ENCODE measurements at places on chromosomes 7 and 10. TPM values are rescaled to one million over a fixed set of nuclear protein-coding genes. Genes with fewer than 3 reads are reported as not detected.
A peak's percentile ranks its signal among the peaks of the same experiment; 100 is the strongest.

- no peak for DNase-seq
Measured at GRCh38 chr10:78616125-78616695, 452.6 kb upstream of the ZMIZ1 start.

DNA sequence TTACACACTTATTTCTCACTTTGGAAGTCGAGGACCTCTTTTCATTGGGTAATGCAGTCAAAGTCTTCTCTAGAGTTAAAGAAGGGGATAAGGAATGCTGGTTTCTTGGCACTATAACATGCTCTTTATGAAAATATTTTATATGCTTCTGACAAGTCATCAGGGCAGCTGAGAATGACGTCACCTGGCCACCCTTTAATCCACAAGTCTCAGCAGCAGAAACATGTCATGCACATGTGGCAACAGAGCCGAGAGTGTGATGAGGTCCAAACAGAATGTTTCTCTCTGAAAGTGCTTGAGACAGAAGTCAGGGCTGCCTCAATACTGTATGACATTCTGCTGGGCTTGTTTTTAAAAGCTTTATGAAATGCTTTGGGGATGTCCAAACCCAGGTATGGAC is 63.5 kb upstream of the C10orf90 start:
- DNase-seq = no peak

DNA sequence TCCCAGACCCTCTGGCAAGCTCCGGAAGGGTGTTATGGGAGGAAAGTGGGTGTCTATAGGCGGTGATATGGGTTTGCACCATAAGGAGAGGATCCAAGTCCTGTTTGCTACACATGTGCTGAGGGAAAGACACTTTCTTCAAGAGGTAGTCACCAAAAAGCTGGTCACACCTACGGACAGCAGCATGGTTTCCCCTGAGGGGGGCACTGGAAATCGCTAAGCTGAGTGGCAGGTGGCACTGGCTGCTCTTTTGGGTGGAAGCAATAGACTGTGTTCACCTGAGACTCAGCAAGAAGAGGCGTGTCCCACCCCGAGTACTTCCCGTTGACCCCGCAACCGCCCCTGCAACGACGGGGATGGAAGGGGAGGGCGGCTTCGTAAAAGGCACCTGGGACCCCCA is 1.8 kb upstream of the FOXI2 start:
- no peak for DNase-seq

DNA sequence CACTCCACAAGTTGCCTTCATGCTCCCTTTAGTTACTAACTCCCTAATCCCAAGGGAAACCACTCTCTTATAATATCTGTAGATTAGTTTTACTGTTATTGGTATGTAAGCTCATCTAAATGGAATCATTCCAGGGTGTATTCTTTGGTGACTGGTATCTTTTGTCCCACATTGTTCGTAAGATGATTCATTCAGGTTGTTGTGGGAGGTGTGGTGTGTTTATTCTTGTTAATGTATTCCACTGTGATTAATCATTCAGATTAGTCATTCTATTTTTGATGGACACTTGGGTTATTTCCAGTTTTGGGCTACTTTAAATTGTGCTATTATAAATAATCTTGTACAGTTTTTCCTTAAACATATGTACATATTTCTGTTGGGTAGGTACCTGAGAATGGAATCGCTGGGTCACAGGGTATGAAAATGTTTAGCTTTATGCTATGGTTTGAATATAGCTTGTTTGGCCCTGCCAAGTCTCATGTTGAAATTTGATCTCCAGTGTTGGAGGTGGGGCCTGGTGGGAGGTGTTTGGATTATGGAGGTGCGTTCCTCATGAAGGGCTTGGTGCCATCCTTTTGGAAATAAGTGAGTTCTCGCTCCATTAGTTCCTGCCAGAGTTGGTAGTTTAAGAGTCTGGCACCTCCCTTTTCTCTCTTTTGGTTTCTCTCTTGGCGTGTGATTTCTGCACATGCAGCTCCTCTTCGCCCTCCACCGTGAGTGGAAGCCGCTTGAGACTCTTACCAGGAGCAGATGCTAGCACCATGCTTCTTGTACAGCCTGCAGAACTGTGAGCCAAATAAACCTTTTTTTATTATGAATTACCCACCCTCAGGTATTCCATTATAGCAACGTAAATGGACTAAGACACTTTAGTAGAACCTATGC is 13.8 kb downstream of the BTRC start:
- DNase-seq = peak; percentile 21

DNA sequence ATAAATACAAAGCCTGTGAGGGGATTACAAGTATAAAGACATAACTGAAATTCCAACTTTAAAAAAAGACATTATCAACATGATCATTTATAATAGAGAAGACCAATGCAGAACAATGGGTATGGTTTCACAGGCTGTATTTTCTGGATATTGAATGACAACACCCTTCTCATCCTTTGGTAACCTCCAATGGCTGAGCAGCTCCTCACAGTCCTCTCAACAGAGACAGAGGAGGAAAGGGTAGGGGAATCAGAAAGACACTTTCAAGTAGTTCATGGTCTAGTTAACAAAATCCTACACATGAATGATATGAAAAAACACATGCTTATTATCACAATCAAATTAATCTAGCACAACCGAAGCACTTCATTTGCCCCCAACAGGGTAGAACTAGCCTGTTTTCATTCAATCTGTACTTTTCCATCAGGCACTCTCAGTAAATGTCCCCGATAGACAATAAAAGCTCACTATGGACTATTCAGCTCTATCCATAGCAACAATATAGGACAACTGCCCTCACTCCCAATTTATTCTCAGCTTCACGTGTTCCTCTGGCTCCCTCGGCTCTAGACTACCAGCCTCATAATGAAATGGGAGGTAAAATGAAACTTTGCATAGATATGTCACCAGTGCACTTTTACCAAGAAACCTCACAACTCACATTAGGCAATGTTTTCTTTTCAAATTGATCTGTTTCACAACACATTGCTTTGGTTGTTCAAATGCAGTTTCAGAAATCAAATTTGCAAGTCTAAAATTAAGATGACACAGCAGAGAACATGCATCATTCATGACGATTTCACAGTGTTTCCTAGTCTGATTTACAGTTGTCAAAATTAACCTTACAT is 211.4 kb downstream of the THSD7A start:
- DNase-seq = no peak

The EPDR1 gene
- 1.1 TPM for total RNA-seq

- no peak for DNase-seq
Measured at GRCh38 chr10:132468216-132468615, 69.4 kb upstream of the INPP5A start.

The KCND2 gene
- 0.11 TPM for total RNA-seq

The HOXA3 gene
- 7.2 TPM for total RNA-seq

The WDR11 gene
- 37.7 TPM for total RNA-seq

DNA sequence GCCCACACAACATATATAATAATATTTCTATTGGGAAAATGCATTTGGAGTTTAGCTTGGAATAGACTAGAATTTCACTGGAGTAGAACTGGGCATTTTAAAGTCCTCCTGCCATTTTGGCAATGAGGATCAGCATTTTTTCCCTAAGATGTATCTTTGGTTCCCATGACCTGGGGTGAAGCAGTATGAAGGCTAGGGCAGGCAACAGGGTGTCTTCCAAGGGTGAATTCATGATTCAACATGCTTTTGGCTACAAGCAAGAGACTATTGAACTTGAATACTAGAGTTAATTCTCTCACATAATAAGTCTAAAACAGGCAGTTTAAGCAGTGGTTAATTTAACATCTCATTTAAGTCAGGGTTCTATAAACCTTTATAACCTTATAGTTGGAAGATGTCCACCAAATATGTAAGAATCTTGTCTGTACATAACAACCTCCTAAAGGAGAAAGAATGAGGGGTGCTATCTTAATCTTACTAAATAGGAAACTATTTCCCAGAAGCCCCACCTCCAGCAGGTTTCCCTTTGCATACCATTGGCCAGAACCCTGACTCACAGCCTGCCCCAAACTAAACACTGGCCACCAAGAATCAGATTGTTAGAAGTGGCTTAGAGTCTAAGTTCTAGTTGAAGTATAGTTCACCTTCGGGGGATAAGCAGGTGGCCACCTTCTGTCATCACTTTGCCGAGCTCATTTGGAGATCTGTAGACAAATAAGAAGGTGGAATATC is 96.0 kb upstream of the PRPS1L1 start:
- no peak for DNase-seq

- DNase-seq = peak; percentile 54
Measured at GRCh38 chr10:19817231-19817933, 1.1 kb downstream of the PLXDC2 start.

The NPTX2 gene
- 4.2 TPM for total RNA-seq

The SKIDA1 gene
- 0.38 TPM for total RNA-seq

The AGAP4 gene
- 15.1 TPM for total RNA-seq

DNA sequence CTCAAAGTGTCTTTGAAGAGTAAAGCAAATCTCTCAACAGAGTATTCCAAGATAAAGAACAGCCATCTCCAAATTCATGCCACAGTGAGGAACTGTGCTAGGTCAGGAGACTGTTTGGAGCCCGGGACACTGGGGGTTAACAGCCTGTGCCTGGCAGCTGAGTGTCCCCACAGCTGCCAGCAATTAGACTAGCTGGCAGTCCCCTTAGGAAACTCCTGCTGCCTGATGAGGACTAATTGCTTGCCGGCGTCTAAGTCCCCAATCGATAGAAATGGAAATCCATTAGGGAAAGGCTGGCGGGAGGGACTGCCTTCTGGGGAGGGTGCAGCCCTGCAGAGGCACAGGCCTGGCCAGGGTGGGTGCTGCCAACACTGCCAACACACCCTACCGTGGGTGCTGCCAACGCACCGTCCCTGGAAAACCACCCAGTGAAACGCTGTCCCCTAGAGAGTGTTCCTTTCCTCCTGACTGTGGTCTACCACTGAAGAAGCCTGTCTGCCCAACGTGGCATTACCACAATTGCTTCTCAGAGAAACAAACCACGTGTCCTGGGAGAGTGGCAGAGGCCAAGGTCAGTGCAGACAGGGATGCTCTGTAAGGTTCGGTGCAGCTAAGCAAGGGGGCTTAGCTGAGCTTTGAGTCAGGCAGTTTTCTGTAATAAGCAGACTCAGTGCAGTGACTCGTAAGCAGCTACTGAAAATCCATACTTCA is 60.8 kb downstream of the XRCC2 start:
- DNase-seq = peak; percentile 72

The GIMAP5 gene
- 16.8 TPM for total RNA-seq

- no peak for DNase-seq
Measured at GRCh38 chr10:132904181-132904813, 38.1 kb downstream of the CFAP46 start.

DNA sequence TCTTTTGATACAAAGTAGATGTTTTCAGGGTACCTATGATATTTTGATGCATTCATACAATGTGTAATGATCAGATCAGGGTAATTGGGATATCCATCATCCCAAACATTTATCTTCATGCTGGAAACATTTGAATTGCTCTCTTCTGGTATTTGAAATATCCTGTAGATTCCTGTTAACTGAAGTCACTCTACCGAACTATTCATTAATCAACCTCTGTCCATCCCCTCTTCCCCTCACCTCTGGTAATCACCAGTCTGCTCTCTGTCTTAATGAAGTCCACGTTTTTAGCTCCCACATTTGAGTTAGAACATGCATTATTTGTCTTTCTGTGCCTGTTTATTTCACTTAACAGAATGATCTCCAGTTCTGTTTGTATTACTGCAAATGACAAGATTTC is 11.3 kb downstream of the MTG1 start:
- no peak for DNase-seq

DNA sequence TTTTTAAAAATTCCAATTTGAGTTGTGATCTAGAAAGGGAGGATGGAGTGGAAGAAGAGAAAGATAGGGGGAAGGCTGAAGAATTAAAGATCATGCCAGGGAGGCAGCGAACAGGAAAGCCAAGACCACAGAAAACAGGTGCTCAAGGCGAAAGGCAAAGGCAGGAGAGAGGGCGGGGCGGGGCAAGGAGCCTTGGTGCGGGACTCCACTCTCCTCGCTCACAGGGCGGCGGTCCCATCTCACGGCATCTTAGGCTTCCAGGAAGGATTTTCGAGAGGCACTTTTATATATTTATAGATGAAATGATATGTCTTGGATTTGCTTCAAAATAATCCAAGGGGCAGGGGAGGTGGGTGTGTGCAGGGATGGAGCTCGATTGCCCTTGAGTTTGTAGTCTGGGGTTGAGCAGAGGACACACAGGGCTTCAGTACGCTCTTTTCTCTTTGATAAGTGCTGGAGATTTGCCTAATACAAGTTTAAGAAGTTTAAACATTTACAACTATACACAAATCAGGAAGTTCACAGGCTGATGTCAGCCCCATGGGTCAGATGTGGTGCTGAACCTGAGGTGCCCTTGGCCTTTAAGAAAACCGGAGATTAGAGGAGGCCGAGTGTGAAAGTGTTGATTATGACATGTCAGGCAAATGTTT is 161.1 kb downstream of the PRKAG2 start:
- no peak for DNase-seq

- no peak for DNase-seq
Measured at GRCh38 chr10:50561816-50562215, 61.9 kb downstream of the SGMS1 start.

GRCh38 chr7:123204206-123204835 is 4.6 kb upstream of the SLC13A1 start:
- no peak for DNase-seq

- DNase-seq = no peak
Measured at GRCh38 chr10:21172542-21172929, 275.4 kb upstream of the NEBL start.

The PAPOLB gene
- not detected for total RNA-seq

- DNase-seq = no peak
Measured at GRCh38 chr7:123929655-123930054, 4.6 kb downstream of the SPAM1 start.

- DNase-seq = no peak
Measured at GRCh38 chr7:47503281-47503680, 78.6 kb downstream of the TNS3 start.

- no peak for DNase-seq
Measured at GRCh38 chr10:47323087-47323486, 833 bp downstream of the GDF2 start.

DNA sequence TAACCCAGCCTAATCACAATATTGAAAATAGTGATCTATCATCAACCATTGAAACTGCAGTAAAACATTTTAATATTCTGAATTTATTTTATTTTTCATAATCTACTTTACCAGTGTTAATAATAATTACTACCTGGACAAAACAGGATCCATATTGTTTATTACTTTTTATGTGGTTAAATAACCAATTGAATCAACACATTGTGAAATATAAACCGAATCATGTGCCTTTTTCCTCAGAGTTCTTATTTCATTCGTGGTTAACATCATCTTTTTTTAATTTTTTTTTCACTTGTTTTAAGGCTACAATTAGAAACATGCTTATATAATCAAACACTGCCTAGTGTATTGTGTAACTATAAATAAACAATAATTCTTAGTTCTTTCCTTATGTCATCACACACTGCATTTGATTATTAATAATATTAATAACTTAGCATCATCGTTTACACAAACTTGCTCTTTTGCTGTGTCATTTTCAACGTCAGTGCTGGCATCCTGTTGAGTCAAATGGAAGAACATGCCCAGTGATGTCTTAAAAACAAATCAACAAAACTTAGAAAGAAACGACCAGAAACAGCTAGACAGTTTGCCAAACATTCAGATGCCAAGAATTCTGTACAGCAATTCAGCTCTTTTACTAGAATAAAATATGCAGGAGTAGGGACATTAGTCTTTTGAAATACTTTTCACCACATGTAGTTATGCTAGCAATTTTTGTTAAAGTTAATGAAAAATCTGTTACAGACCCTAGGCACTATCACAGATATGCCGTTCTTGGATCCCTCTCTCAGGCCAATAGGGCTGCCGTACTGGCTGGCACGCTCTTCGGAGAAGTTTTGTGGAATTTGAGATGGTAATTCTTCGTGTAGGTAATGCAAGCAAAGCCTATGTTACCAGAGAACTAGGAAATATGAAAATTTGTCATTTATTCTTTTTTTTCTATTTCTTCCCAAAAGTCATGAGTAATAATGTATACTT is 330.4 kb upstream of the SEMA3A start:
- DNase-seq = peak; percentile 59

Measured in lower leg skin (tissue), 4 donors.